Activated effector memory CD4-positive, alpha-beta T cell treated with anti-CD3 and anti-CD28 coated beads, Interleukin-2, amount 50 U/mL, for 16 hours (primary cell): ENCODE measurements at places on chromosomes 7 and 10.

GRCh38 chr7:101772508-101773211 is 44.8 kb upstream of the CUX1 start:
- no peak for DNase-seq

DNA sequence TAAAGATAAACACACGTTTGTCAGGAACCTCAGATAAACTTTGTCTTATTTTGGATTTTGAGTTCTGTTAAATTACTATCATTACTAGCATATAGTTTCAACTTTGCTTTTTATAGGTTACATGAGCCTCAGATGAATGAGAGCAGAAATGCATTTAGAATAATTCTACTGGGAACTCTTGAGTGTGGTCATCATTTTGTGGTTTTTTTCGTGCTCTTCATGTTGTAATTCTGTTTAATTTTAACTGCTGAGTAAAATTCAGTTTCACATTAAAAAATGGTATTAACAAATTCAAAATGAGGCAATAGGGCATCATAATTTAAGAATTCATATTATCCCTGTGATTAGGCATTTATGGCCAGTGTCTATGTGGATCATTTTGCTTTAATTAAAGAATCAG is 72.9 kb downstream of the GNAI1 start:
- DNase-seq, result no peak

DNA sequence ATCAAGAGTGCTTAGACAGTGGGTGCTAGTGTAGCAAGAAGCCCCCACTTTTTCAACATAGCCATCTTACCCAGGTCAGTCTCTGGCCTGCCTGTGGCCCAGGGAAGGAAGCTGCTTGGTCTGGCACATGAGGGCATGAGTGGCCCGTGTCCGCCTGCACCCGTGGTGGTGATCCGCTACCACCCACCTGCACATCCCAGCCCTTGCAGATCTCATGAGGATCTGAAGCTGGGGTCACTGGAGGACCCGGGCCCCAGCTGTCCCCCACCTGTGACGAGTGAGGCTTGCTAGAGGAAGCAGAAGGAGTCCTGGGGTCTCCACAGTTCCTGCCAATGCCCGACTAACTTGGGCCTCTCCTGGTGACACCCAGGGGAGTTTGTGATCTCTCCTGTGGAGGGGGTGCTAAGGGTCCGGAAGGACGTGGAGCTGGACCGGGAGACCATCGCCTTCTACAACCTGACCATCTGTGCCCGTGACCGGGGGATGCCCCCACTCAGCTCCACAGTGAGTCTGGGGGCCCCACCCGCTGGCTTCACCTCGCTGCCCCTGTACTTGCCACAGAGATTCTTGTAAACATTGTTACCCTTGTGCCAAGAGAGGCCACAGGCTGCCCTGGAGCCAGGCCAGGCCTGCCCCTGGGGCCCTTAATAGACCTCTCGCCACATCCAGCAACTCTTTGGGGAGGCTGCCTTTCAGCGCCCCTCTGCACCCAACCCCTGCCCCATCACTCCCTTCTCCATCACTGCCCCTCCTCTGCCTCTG is 10.8 kb upstream of the VSIR start:
- no peak for DNase-seq

GRCh38 chr7:142298627-142299026 is 40.8 kb upstream of the PRSS58 start:
- no peak for DNase-seq
